T1000 (cell line): ENCODE measurements at places on chromosomes 12 and 14.

GRCh38 chr14:100537446-100538350 is 49.5 kb downstream of the BEGAIN start:
- DNase-seq = no peak

GRCh38 chr12:95118788-95119179 is 45.4 kb upstream of the NR2C1 start:
- DNase-seq = no peak

- no peak for DNase-seq
Observed at GRCh38 chr14:70812124-70812818, 3.0 kb upstream of the MAP3K9 start.

DNA sequence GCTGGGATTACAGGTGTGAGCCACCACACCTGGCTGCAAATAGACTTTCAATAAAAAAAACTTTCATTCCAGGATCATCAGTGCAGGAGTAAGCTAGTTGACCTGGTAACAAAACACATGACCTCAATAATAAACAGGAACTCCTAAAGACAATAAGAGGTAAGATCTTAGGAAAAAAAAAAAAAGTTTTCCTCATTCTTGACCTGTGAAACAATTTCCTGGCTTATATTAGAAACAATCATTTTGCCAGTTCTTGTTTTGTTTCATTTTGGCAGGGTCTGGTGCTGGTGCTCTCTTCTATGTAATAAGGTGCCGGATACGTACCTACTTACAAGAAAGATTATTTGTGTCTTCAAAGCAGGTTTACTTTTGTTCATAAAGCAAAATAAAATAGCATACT is 90.6 kb upstream of the AMN1 start:
- no peak for DNase-seq

DNA sequence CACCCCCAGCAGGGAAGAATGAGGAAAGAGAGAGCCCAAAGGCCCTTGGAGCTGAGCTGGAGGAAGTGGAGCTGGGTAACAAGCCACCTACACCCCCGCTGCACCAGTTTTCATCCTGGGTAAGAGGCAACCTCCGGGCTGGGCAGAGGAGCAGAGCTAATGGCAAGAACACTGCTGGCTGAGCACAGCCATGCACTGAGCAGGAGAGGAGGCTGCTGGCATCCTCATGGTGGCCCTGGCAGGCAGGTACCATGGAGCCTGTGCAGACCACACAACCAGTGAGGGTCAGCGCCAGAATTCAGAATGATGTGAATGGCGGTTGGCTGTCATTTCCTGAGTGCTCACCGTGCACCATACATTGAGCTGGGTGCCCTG is 29.7 kb downstream of the PLEKHH1 start:
- DNase-seq = no peak
